Psoas muscle (tissue), 8 donors: ENCODE measurements at places on chromosomes 7 and 10. TPM values are rescaled to one million over a fixed set of nuclear protein-coding genes. Genes with fewer than 3 reads are reported as not detected.
A peak's percentile ranks its signal among the peaks of the same experiment; 100 is the strongest.

- no peak overlapping the region for H3K4me3 ChIP-seq
- no peak for DNase-seq
- H3K27ac ChIP-seq: no peak overlapping the region
- H3K27me3 ChIP-seq: peaks cover 11% of the 10 kb centered on the region
- no peaks in the 10 kb centered on the region for H3K4me1 ChIP-seq
Measured at GRCh38 chr10:117140525-117140902, 2.4 kb upstream of the VAX1 start.

DNA sequence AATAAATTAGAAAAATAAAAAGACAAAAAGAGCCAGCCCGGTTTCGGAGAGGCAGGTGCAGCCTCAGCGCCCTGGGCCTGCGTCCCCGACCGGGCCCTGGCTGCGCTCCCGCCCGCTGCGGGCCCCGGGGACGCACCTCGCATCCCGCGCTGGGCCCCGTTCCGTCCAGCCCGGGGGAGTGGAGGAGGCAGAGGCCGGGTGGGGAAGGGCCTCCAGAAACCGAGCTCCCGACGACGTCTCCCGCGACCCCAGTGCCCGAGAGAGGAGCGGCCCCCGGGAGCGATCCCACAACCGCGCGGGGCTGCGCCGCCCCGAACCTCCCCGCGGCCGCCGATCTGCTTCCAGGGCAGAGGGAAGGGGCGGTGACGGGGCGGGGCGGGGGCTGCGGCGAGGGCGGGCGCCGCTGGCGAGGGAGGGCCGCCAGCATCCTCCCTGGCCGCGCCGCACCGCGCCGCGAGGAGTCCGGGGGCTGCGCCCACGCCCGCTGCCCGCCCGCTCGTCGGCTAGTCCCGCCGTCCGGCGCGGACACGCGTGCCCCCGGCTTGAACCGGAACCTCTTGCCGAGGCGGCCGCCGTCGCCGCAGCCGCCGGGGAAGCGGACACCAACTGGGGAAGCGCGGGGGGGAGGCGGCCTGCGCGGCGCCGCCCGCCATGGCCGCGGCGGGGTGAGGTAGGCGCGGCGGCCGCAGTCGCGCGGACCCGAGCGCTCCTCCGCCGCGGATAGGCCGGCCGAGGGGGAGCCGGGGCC is at the start of gene CCNY:
Gene CCNY, plus strand, starts transcription at position 426 of the 748 bp plus-strand sequence. CDS start 545 bp downstream, outside the sequence.
- H3K4me3 ChIP-seq: peak within 1 kb of the TSS; percentile 97
- peak; percentile 88 for DNase-seq
- H3K36me3 ChIP-seq: no peaks in the 10 kb centered on the region
- H3K27me3 ChIP-seq: no peaks in the 10 kb centered on the region

DNA sequence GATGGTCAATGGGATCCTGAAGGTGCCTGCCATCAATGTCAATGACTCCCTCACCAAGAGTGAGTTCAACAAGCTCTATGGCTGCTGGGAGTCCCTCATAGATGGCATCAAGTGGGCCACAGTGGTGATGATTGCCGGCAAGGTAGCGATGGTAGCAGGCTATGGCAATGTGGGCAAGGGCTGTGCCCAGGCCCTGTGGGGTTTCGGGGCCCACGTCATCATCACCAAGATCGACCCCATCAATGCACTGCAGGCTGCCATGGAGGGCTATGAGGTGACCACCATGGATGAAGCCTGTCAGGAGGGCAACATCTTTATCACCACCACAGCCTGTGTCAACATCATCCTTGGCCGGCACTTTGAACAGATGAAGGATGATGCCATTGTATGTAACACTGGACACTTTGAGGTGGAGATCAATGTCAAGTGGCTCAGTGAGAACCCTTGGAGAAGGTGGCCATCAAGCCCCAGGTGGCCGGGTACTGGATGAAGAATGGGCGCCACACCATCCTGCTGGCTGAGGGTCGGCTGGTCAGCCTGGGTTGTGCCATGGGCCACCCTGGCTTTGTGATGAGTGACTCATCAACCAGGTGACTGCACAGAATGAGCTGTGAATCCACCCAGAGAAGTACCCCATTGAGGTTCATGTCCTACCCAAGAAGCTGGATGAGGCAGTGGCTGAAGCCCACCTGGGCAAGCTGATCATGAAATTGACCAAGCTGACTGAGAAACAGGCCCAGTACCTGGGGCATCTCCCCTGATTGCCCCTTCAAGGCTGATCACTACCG is 63.0 kb upstream of the ANTXRL start:
- no peak overlapping the region for H3K27ac ChIP-seq
- H3K4me1 ChIP-seq: no peaks in the 10 kb centered on the region

- no peak for DNase-seq
- no peak overlapping the region for H3K4me3 ChIP-seq
- no peaks in the 10 kb centered on the region for H3K36me3 ChIP-seq
- H3K4me1 ChIP-seq: no peaks in the 10 kb centered on the region
Measured at GRCh38 chr7:40356312-40356711, 221.5 kb downstream of the SUGCT start.

DNA sequence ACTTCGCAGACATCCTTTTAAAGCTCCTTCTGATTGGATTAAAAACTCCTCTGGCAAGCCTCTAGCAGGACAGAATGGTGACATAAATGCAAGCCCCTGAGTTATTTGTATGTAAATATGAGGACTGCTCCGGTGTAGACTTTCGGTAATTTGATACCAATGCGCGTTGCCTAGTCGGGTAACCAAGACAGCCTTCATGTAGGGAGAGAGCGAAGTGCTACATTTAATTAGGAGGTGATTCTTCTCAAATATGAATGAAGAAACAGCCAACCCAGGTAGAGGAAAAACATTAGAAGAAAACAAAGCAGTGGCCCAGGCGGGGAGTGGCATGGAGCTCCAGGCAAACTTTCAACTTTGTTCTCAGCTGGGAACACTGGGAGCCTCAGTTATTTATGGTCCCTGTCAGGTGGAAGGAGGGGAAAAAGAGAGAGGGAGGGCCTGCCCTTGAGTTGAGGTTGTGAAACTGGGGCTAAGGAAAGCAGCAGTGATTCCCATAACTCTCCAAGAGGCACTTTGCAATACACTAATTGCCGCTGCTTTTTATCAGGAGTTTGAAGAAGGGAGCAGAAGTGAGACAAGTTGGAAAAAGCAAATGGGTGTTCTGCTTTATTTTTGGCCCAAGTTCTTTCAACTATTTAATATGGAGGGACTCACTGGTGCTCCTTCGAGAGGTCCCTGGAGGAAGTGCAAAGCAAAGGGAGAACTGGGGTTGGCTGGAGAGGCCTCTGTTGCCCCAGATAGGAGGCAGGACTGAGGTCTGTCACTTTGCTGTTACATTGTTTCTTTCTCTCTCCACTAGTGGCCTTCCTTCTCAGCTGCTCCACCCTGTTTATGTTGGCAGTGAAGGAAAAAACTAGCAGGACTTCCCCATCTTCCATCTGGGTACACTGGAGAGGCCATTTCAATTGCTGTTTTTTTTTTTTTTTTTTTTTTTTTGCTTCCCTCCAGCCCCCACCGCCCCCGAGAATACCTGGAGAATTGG is 234.6 kb upstream of the CCDC6 start:
- H3K4me1 ChIP-seq: peaks cover 31% of the 10 kb centered on the region
- no peaks in the 10 kb centered on the region for H3K27me3 ChIP-seq
- no peaks in the 10 kb centered on the region for H3K36me3 ChIP-seq

- H3K4me3 ChIP-seq: no peak overlapping the region
- no peaks in the 10 kb centered on the region for H3K4me1 ChIP-seq
- H3K27me3 ChIP-seq: no peaks in the 10 kb centered on the region
Measured at GRCh38 chr7:11960621-11961020, 128.6 kb upstream of the THSD7A start.

DNA sequence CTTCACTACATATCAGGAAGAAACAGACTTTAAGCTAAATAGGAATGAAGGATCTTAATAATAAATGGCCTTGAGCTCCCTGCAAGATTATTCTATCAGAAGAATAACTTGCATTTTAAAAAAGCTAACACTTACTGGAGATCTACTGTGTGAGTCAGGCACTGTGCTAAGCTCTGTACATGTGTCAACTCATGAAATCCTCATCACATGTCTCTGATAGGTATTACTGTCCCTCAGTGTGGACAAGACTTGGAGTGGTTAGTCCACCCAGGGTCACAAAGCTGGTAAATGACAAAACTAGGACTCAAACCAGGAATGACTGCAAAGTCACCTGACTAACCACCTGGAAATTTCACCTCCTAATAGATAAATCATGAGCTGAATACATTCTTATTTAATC is 57.1 kb upstream of the KCTD7 start:
- H3K27me3 ChIP-seq: no peaks in the 10 kb centered on the region
- no peak overlapping the region for H3K4me3 ChIP-seq
- DNase-seq: no peak
- H3K36me3 ChIP-seq: peaks cover 8% of the 10 kb centered on the region

DNA sequence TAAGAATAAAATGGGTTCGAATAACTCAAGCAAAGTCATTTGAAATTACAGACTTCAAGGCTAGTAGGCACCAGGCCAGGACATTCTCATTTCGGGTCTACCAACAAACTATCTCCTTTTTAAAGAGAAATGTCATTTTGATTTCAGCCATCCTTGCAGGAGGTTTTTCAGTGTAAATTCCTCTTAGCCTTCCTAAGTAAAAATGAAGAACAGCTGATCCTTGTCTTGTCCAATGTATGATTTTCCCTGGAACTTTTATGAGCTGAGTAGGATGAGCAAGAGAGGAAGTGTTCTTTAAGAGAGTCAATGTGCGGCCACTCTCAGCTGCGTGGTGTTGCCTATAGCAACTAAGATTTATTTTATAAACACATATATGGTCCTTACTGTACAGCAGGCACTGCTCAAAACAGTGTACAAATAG is 110.1 kb downstream of the PLCE1 start:
- no peak for DNase-seq
- H3K27me3 ChIP-seq: no peaks in the 10 kb centered on the region
- H3K4me3 ChIP-seq: no peak overlapping the region
- H3K36me3 ChIP-seq: no peaks in the 10 kb centered on the region

DNA sequence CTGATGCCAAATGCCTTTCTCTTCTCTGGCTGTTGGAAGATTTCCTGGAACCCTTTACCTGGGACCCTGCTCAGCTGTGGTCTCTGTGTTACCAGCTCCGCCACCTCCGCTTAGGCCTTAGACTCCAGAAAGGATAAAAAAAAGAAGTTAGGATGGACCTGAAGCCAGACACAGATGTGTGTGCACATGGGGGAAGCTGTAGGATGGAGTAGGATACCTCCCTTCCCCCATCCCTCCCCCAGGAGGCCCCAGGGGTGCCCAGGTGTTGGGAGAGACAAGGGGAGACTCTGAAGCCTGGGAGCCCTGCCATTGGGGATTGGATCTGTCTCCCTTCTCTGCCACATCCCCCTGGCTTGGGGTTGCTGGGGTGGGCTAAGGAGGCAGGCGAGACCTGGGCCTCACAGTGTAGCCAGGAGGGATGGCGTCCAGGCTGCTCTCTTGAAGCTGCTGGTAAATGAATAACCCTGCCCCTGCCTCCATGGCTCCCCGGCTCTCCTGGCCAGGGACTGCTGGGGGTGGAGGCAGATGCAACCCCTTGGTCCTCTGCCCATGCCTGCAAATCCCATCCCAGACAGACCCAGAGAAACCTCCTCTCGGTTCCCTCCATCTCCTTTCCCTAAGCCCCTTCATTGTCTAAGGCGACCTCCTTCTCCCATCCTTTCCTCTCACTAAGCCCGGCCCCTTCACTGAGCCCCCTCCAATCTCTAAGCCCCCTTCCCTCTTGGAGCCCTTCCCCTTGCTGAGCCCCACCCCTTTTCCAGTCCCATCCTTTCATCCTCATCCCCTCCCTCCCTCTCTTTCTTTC is 8.0 kb downstream of the CLDN3 start:
- no peaks in the 10 kb centered on the region for H3K36me3 ChIP-seq
- H3K4me3 ChIP-seq: no peak overlapping the region
- H3K27me3 ChIP-seq: no peaks in the 10 kb centered on the region
- DNase-seq: no peak
- H3K27ac ChIP-seq: no peak overlapping the region

GRCh38 chr10:91103384-91104192 is 116.9 kb upstream of the PCGF5 start:
- H3K4me3 ChIP-seq: no peak overlapping the region
- DNase-seq: no peak
- H3K4me1 ChIP-seq: peaks cover 8% of the 10 kb centered on the region
- no peaks in the 10 kb centered on the region for H3K36me3 ChIP-seq

LRMDA gene
- total RNA-seq: 2.4 TPM

MACC1 gene
- 0.04 TPM for total RNA-seq

OPN4 gene
- total RNA-seq: 0.46 TPM

CHST3 gene
- 17.0 TPM for total RNA-seq
